ENCODE measurements at places on chromosomes 13 and 19.

- DNase-seq, result no peak
These were observed 3.4 kb downstream of the NUDT15 start for GRCh38 chr13:48040896-48041295.

DNA sequence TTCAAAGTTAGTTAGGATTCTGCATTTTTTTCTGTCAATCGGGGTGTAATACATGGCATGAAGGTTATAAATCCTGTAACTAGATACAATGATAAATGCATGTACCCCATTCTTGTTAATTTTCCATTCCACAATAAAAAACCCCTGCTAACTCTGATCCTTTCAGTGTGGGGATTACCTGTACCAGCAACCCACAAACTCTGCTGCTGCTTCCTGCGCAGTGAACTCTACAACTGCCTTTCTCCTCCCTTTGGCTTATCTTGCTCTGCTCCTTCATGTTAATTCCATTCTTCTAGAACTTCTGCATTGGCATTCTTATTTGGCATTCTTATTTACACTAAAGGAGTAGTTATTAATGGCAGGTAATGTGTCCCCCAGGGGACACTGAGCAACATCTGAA lies 273.1 kb downstream of the KLF12 start:
- DNase-seq, result no peak

GRCh38 chr13:77337159-77337558 lies 10.3 kb upstream of the MYCBP2 start:
- no peak for DNase-seq

GRCh38 chr13:98291658-98292057 lies 114.6 kb upstream of the RNF113B start:
- no peak for DNase-seq

DNA sequence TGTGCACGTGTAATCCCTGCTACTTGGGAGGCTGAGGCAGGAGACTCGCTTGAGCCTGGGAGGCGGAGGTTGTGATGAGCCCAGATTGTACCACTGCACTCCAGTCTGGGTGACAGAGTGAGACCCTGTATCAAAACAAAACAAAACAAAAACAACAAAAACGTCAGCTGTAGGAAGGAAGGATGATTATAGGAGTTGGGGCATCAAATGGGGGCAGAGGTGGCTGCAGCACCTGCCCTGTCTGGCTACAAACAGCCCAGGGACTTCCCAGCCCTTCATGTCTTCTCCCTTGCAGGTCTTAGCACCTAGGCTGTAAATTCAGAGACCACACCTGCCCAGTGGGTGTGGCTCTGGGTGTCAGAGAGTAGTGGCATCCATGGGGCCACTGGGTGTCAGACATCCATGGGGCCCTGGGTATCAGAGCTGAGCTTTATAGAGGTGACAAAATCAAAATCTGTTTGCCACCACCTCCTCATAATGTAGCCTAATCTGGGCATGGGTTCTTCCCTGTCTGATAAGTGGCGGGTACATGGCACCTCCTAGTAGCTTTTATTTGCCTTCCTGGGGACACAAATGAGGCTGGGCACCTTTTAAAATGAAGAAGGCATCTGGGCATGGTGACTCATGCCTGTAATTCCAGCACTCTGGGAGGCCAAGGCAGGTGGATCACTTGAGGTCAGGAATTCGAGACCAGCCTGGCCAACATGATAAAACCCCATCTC lies 4.7 kb upstream of the B3GNT3 start:
- DNase-seq, result no peak

- DNase-seq, result no peak
These were observed 9.3 kb upstream of the CPAMD8 start for GRCh38 chr19:17035842-17036424.

DNA sequence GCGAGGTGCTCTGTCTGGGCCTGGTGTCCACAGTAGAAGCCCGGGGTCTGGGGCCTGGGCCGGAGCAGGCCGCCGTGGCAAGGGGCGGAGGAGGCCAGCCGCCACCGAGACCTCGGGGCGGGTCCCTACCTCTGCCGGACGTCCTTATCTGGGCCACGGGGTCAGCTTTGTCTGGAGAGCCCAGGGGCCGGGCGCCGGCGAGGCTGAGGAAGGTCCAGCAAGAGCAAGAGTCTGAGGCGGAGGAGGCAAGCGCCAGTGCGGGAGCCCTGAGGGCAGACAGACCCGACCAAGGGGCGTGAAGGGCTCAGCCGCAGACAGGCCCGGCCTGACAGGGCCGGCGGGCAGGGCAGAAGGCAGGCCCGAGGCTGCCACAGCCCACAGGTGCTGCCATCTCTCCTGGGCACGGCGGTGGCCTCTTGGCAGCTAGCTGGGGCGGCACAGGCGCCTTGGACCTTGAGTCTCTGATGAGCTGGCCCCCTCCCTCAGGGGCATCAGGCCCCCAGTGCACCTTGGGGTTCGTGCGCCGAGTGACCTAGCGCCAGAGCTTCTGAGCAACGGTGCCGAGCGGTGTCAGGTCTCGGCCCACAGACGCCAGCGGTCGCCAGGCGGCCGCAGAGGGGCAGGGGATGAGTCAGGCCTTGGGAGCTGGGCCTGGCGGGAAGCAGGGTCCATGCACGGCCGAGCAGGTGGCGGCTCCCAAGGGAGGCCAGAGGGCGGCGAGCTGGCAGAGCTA lies 19.1 kb upstream of the AKAP8 start:
- DNase-seq, result no peak

GRCh38 chr19:30857388-30857787 lies 485.2 kb downstream of the ZNF536 start:
- no peak for DNase-seq

GRCh38 chr13:94711561-94712286 lies 621 bp downstream of the SOX21 start:
- DNase-seq, result no peak

GRCh38 chr19:46452186-46452585 lies 19.2 kb downstream of the PNMA8A start:
- no peak for DNase-seq

- DNase-seq, result no peak
These were observed 213.2 kb upstream of the EDNRB start for GRCh38 chr13:78131811-78132210.

GRCh38 chr19:7888145-7888825 lies at the start of gene LRRC8E:
Gene LRRC8E, plus strand, starts transcription at chr19:7888510. Its CDS starts 7,094 bp downstream, at chr19:7895604.
- no peak for DNase-seq

- no peak for DNase-seq
These were observed 67.6 kb upstream of the TDRD3 start for GRCh38 chr13:60329221-60329923.

GRCh38 chr19:42816894-42817293 lies 51.4 kb upstream of the PSG8 start:
- no peak for DNase-seq

GRCh38 chr19:58315580-58315979 lies 10.4 kb downstream of the ERVK3-1 start:
- DNase-seq, result no peak
